ENCODE measurements at places on chromosomes 13 and 19.
A peak's percentile ranks its signal among the peaks of the same experiment; 100 is the strongest.

DNA sequence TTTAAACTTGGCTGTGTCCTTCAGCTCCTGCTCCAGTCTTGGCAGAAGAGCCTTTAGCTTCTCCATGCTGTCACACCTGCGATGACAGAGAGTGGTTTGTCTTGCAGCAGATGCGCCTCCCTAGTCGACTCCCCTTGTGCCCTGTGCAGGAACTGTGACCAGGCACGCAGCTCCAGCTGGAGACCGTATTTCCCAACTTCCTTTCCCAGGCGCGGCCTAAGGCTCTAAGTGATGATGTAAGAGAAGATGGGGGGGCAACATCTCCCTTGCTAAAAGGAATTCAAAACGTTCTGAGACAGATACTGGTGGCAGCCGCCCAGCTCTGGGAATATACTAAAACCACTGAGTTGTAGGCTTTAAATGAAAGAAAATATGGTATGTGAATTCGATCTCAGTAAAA, 16.3 kb downstream of the DCUN1D2 start:
- DNase-seq: no peak

- DNase-seq: peak; percentile 89
Measured at GRCh38 chr13:30119476-30119875, 187.9 kb downstream of the KATNAL1 start.

DNA sequence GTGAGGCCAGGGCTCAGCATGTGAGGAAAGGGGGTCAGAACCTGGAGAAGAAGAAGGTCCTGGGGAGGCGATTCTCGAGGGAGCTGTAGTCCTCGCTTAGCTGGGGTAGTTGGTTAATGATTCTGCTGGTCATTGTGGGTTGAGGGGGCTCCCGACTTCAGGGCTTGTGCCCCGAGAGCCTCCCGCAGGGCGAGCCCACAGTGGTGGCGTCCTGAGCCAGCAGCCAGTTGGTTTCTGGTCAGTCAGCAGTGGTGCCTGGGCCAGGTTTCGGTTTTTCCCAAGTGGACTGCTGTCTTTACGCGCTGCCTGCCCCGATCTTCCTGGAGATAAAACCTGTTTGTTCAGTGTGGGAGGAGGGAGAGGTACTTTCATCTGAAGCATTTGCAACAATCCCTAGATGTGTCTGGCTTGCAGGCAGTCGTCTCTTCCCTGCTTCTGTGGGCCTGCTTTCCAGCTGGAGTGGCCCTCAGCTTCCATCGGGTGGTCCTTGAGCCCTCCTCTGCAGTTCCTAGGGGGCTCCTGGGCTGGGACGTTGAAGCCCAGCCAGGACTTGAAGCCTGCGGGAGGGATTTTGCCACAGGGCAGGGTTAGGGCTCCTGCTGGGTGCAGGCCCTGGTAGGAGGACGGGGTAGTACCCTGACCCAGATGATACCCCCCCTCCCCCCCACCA, 3.2 kb downstream of the PTBP1 start:
- no peak for DNase-seq

- DNase-seq: no peak
Measured at GRCh38 chr13:75432045-75432444, 49.9 kb downstream of the TBC1D4 start.

- no peak for DNase-seq
Measured at GRCh38 chr19:7480222-7480969, 8.4 kb downstream of the PEX11G start.

Measured in AG09309 (cell line).